ENCODE measurements at places on chromosomes 6 and 20. TPM values are rescaled to one million over a fixed set of nuclear protein-coding genes. Genes with fewer than 3 reads are reported as not detected.

GRCh38 chr6:82957171-82957867, 108.3 kb downstream of the UBE3D start:
- no peak for DNase-seq

- DNase-seq = no peak
These were observed 78.4 kb downstream of the NOL4L start for GRCh38 chr20:32506721-32507120.

DNA sequence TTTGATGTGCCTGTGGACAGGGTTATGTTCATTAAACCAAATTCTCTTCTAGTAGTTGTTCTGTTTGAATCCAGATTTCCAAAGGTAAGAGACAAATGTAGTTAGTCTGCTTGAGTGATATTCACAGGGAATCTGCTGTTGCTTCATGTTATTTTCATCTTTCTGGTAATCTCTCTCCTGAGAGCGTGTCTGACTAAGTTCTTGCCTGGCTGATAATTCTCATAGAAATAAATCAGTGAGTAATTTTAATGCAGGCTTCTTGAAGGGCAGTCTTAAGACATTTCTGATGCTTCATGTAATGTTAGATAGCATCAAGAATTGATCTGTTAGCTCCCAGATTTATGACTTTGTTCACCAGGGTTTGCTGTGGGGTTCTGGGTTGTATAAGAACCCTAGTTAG, 54.2 kb downstream of the CTNNBL1 start:
- DNase-seq = no peak

DNA sequence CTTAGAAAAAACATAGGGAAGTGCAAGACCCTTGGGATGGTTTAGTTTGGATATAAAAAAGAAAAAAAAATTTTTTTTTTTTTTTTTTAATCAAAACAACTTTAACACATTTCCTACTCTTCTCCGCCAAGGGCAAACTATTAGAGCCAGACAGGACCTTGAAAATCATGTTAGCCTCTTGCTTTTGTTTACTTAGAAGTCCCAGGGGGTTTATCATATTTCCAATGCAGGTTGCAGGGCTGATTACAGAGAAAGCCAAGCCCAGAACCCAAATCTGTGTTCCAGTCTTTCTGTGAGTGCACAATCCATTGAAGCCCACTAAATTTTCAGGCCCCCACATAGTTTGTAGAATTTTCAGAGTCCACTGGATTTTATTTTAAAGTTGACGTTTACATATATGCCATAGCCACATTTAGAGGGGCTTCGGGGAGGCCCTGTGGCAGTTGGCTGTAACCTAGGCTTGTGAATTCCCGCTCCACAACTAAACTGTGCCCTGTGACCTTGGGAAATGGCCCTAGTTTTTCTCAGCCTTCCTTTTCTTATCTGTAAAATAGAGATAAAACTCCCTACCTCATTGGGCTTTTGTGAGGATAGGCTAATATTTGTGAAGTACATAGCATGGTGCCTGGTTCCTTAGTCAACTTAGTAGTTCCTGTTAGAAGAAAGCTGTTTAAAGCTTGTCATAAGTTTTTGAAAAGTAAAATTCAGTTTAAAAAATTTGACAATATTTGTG, 55.7 kb downstream of the NCOA7 start:
- DNase-seq = no peak

DNA sequence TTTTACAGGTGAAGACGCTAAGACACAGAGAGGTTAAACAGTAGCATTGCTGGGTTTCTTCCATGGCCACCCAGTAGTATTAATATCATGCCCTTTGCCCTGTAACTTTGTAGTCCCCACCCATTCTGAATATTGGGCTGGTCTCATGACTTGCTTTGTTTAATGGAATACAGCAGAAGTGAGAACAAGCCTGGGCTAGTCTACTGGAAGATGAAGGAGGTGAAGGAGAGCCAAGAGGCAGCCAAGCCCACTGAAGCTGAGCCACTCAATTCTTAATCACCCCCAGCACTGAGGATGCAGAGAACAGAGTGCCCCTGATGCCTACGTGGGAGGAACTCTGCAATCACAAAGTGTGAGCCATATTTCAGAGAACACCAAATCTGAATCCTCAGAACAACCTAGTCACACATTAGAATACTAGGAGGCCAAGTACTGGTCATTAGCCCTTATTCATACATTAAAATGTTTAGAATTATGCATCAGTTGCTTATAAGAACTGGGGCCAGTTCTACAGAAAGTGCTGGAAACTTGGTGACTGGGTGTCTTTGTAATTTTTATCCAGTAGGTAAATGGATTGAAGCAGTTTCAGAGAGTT, 270.1 kb upstream of the PRND start:
- no peak for DNase-seq

GRCh38 chr20:17967521-17968365, 851 bp downstream of the SNX5 start:
- peak; percentile 22 for DNase-seq

DNA sequence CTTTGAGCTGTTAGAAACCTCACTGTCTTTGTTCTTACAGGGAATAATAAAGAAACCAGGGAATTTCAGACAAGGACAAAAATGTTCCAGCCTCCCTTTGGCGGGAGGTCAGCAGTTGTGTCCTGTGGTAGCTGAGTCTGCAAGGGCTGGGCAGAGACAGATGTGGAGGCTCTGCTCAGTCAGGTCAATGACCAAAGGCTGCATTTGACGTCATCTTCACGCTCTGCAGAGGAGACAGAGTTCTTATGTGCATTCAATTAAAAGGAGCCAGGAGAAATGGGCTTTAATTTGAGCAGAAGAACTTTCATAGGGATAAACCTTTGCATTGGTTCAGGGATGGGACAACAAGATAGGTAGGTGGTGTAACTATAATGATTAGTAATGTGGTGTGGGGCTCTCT, 45.1 kb upstream of the FOXA2 start:
- DNase-seq = no peak

GRCh38 chr6:16503970-16504415, 257.3 kb downstream of the ATXN1 start:
- no peak for DNase-seq

- no peak for DNase-seq
These were observed 41.7 kb downstream of the EZR start for GRCh38 chr6:158777510-158777909.

DNA sequence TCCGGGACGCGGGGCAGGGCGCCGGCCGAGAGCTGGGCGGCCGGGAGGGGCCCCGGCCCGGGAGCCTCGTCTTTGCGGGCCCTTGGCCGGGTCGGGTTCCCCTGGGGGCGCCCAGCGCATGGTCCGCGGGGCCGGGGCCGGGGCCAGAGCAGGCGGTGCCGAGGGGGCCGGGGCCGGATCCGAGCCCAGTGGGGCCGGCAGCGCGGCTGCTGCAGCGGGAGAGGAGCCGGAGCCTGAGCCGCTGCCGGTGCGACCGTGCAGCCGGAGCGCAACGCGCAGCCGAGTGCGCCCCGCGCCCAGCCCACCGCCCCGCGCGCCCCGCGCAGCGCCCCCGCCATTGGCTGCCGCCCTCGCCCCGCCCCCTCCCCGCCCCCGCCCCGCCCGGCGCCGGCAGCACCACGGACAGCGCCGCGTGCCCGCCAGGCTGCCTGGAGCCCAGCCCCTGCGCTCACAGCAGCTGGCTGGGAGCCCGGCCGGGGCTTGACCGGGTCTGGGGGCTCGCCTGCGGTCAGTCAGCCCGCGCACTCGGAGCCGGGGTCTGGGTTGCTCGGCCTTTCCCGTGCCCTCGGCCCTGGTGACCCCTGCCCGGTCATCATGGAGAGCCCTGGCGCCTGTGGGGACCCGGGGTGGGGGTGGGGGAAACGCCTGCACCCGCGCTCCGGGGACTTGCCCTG, at the start of gene HRH3:
Gene HRH3 (minus strand): TSS at position 287 of the 674 bp plus-strand sequence. CDS start 308 bp downstream, outside the sequence.
- no peak for DNase-seq

DNA sequence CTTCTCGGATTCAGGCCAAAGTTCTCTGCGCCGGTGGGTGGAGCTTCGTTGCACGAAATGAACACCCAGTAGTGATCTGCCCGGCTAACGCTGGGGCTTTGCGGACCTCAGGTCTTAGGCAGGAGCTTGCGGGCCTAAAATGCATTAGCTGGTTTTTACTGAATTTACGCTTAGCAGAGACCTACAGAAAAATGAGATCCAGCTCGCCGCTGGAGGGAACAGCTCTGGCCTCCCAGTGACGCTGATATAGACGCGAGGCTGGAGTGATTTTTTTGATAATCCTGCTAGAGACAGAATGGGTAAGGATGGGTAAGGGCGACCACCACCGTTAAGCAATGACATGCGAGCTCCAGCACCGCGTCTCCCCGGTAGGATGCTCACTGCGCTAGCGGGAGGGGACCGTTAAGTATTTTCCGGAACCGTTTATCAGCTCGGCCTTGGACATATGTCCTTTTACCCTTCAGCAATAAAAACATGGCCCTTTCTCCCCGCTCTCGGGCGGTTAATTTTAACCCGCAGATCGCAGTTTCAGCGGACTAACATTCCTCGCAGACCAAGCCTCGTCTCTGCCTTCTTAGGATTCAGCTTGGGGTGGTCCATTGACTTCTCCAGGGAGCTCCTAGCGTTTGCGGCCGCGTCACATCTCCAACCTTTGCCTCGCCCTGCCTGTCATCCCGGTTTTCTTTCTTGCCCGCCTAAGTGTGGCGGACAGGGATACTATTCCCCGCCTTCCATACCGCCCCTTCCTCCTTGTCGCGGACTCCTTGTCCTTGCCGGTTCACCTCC, 109.3 kb downstream of the GPX5 start:
- DNase-seq = no peak

DNA sequence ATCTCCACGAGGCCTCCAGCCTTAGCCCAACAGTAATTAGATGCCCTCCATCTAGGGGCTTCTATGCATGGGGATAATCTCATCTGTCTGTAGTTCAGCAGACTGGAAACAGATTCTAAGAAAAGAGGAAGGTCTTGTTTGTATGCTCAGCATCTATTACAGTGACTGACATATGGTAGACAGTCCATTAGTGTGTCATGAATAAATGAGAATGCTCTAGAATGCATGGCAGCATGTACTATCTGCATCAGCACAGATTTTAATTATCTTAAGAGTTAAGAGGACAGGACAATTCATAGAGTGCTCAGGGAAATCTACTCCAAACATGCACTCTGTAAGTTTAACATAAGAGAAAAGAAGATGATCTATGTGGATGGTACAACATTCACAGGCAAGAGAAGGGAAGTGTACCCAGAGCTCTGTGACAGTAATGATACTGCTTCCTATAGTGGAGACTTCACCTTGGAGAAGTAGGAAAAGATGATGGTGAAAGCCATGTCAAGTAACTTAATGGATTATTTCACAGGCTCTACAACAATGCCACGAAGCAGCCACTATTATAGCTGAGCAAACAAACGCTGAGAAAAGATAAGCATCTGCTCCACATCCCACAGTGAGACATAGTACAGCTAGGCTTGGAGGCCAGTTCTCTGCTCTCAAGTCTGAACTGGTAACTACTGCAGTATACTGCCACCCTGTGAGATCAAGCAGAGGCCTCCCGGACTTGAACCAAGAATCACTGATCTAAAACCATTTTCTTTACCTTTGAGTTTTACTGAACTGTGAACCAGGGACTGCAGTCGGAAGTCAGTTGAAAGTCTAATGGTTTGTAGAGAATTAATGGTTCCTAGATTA, 309.2 kb upstream of the SPTLC3 start:
- DNase-seq = no peak

DNA sequence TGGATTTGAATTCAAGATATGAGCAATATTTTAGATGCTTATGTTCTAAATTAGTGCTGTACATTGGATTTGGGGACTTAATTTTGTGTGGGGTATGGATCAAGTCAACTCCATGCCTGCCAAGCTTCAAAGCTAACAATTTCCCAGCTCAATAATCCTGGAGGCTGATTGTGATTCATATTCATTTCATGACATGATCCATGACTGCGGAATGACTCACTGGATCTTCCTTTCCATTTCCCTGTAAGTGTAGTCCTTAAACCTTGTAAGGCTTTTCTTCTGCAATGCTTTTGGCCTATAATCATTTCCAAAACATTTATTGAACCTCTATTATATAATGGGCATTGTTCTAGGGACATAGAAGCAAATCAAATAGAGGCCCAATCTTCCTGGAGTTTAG, 44.7 kb upstream of the CCN2 start:
- peak; percentile 81 for DNase-seq

The RPL7L1 gene
- total RNA-seq = 109 TPM

The IL17F gene
- not detected for total RNA-seq

The CST2 gene
- total RNA-seq = not detected

The ME1 gene
- 19.7 TPM for total RNA-seq

The CST5 gene
- total RNA-seq = not detected

The KCNK17 gene
- total RNA-seq = not detected

Measured in Panc1 (cell line).